ENCODE measurements at places on chromosomes 6 and 20.

DNA sequence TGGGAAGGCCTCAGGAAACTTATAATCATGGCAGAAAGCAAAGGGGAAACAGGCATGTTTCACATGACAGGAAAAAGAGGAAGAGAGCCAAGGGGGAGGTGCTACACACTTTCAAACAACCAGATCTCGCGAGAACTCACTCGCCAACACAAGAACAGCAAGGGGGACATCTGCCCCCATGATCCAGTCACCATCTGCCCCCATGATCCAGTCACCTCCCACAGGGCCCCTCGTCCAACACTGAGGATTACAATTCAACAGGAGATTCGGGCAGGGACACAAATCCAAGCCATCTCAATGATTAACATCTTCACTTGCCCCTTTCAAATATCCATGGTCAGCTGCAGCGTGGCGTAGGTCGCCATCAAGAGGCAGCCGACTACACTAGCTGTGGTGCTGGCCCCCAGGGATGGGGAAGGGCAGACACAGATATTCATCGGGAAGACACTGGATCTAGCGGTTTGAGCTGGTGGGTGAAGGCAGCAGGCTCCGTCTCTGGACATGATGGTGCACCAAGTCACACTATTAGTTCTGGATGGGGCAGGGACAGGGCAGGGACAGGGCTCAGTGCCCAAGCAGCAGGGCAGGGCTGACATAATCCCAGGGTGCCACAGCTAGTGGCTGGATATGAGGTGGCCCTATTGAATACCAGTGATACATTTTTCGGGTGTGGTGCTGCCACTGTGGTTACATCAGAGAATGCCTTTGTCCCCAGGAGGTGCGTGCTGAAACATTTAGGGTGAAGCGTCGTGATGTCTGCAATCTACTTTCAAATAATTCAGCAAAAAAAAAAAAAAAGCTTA lies 31.6 kb downstream of the TUBB2B start:
- peak; percentile 20 for DNase-seq

DNA sequence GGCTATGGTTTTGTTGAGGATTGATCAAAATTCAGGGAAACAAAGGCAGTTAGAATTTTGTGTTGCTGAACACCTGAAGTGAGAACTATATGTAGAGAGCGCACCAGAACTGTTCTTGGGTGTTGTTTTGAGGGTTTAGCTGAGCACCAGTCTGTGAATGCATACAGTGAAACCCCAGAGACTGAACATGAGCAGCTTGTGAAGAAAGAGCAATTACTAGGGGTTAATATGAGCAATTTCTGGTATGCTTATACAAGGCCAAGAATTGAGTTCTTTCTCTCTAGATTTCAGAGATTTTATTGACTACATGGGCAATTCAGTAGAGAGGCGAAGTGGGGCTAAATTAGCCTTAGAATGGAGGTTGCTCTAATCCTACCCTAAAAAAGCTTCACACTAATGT lies 93.9 kb downstream of the CD2AP start:
- no peak for DNase-seq

DNA sequence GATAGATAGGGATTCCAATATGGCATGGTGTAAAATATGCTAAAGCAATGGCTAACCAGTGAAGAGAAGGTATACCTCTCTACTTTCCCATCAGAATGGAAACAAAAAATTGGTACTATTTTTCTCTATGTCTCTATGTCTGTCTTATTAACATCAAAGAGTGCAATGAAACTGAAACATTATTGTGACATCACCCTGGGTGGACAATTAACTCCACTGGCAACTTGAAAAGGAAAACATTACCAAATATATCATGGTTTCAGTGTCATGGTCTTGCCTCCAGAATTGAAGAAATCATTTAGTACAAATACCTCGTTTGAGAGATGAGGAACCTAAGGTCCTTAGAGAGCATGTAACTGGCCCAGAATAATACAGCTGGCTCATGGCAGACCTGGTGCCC lies 1132.5 kb upstream of the MAP3K7 start:
- DNase-seq, result no peak

- no peak for DNase-seq
Measured at GRCh38 chr6:154267508-154268106, 89.0 kb downstream of the IPCEF1 start.

DNA sequence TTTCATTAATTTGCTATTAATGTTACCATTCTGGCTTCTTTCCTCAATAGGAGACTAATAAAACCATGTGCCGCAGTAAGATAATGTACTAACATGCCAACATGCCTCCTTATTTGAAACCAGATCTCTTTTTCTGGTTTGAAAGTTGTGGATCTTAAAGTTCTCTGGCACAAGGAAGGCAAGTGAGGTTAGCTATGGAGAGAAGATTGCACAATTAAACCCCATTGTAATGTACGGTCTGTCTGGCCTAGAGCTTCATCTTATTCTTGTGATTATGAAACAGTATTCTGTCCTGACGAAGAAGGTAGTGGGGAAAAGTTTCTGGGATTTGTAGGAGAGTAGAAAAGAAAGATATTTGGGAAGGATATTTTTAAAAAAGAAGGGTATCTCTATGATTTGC lies 68.4 kb downstream of the EYA4 start:
- DNase-seq, result no peak

GRCh38 chr6:44943541-44943940 lies 384.6 kb upstream of the RUNX2 start:
- no peak for DNase-seq

GRCh38 chr20:57465943-57466342 lies 59.0 kb downstream of the CTCFL start:
- DNase-seq, result peak; percentile 90

DNA sequence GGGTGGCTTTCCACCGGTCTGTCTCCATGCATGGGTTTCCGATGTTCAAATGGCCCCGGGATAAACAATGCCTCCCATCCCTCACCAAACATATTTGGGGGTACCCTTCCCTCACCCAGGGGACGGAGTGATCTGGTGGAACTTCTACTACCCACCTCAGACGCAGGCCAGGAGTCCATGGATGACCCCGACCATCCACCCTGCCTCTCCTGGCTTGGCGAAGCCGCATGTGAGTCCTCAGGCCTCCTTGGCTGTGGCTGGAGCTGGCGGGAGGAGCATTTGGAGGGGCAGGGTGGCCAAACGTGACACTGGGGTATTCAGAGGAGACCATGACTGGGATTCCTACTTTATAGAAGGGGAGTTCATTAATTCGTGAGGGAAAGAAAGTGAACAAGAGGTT lies 45.9 kb upstream of the FRMD1 start:
- no peak for DNase-seq

GRCh38 chr6:70388814-70389213 lies 24.5 kb upstream of the FAM135A start:
- no peak for DNase-seq

DNA sequence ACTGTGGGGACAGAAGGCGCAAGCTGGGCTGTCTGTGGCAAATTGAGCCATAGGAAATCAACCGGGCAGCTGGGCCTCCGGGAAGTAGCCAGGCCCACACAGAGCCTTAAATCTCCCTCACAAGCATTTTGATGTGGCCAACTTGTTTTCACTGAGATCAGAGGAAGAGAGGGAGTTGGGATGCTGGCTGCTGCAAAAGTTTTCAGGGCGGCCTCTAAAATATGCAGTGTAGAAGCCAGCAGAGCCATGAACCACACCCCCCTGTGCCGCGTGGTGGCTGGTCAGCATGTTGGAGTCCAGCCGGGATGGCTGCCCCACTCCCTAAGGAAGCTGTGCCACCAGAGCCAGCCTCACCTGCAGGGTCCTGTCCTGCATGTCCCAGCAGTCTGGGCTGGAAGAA lies 167.4 kb downstream of the CDC5L start:
- DNase-seq, result no peak

DNA sequence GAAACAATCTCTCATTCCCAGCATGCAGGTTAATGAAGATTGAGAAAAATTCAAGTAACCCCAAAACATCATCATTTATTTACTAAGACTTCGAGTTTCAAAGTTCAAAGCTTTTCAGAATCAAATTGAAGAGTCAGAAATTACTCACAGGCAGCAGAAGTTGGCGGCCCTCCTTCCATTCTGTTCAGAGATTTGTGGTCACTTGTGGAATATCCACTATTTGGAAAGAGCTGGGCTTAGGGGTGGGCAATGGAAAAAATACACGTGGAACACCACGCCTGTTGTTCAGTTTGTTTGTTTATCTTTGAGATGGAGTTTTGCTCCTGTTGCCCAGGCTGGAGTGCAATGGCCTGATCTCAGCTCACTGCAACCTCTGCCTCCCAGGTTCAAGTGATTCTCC lies 108.6 kb upstream of the NAA20 start:
- DNase-seq, result no peak

DNA sequence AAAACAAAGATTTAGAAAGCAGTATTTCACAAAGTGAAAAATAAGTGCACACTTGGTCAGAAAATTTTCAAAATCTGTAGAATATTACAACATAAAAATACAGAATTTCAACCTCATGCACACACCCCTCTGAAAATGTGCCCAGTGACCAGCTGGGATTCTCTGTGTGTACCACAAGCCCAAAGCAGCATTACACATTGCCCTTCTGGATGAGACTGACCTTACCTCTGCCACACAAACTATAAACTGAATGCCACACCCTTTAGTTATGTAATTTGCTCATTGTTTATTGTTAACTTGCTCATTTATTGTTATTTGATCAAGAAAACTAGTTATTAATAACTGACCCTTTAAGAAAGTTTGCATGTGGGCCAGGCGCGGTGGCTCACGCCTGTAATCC lies 303.0 kb downstream of the FOXC1 start:
- DNase-seq, result no peak

GRCh38 chr6:26538572-26538902 lies 371 bp downstream of the HMGN4 start:
- DNase-seq, result peak; percentile 18

DNA sequence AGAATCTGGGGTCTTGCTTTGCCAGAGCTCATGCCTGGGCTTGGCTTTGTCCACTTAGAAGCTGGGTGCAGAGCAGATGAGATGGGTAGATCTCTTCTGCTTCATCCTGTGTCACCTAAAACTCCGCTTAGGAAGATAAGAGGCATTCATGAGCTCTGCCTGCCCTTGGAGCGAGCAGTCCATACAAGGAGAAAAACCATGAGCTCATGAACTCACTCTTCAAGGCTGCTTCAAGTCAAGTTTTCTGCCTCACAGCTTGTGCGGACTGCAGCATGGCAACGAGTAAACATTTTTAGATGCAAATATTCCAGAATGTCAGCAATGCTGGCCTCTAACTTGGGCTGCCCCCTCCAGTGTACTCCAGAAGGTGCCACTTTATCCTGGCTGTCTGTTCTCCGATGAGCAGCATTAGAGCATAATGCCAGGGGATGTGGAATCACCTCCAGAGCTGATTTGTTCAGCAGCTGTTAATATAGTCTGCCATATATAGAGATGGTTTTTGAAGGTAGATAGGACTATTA lies 10.7 kb upstream of the UQCC2 start:
- DNase-seq, result peak; percentile 43

DNA sequence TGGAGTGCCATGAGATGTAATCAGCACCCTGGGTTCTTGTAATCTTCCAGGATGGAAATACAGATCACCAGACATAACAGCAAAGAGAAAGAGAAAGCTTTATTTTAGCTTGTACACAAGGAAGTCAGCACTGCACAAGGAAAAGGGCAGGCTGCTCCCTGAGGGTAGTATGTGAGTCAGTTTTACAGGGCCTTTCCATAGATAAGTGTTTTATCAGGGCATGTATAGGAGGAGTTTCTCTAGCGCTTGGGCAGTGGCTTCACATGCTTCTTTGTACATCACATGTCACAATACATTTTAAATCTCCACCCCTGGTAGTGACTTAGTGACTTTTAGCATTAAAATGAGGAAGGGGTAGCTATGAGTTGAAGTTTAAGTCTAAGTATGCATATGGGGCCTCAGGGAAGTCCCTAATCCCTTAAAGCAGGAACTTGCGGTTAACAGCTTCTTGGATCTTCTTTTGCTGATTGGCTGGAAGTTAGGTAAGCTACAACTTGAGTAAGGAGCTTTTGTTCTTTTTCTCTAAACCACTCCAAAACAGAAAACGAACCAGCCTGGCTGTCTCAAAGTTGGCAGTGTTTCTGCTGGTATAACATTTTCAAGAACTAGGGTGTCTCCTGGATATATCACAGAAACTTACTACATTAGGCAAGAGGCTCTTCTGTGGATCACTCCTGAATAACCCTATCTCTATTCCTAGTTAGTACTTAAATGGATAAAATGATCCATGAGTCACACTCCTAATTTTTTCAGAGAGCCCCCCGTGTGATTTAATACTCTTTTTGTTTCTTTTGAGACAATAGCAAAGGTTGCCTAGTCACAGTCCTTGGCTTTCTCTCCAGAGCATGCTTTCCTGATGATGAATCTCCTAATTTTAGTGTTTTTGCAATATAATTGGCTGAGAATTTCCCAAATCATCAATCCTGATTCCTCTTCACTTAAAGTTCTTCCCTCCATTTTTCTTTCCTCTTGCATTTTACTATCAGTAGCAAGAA lies 60.2 kb downstream of the MRAP2 start:
- DNase-seq, result no peak

- no peak for DNase-seq
Measured at GRCh38 chr6:5151955-5152401, 66.8 kb downstream of the PPP1R3G start.

GRCh38 chr20:24784607-24785006 lies 164.5 kb upstream of the CST7 start:
- DNase-seq, result no peak

- DNase-seq, result no peak
Measured at GRCh38 chr20:38880952-38881735, 45.1 kb upstream of the FAM83D start.

GRCh38 chr20:63057171-63058117 lies 50.7 kb upstream of the BHLHE23 start:
- no peak for DNase-seq

DNA sequence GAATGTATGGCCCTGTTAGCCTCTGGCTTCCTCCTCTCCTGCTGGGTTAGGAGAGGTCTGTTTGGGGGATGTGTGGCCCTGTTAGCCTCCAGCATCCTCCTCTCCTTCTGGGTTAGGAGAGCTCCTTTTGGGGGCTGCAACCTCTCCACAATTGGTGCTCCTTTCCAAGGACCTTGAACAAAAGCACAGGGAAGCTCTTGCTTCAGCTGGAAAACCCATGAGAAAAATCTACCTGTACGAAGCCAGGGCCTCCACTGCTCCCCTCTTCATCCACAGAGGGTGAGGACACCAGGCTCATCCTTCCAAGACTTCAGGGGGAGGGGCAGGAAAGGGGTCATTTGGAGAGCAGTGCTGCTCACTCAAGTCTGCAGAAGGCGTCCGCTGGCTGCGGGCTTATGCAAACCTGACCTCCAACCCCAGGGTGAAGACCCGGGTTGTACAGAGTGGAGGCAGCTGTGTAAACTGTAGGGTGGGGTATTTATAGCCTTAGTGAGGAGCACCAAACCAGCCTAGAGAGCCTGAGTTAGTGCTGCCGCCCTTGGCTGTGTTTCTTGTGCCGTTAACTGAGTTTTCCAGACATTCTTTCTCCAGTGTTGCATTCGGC lies 62.1 kb downstream of the SLC24A3 start:
- no peak for DNase-seq

DNA sequence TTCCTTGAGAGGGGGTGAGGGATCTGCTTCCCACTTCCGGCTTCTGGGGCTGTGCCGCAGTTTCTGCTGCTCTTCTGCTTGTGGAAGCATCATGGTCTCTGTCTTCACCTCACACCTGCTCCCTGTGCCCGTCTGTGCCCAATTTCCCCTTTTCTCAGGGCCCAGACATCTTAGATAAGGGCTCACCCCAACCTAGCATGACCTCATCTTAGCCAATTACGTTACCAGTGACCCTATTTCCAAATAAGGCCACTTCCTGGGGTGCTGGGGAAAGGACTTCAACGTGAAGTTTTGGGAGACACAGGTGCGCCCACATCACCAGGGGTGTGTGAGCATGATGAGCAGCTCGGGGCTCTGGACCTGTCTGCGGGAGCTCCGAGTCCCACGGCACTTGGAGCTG lies 20.7 kb upstream of the RBBP8NL start:
- no peak for DNase-seq
